ENCODE measurements at places on chromosomes 12 and 14.
A peak's percentile ranks its signal among the peaks of the same experiment; 100 is the strongest.

DNA sequence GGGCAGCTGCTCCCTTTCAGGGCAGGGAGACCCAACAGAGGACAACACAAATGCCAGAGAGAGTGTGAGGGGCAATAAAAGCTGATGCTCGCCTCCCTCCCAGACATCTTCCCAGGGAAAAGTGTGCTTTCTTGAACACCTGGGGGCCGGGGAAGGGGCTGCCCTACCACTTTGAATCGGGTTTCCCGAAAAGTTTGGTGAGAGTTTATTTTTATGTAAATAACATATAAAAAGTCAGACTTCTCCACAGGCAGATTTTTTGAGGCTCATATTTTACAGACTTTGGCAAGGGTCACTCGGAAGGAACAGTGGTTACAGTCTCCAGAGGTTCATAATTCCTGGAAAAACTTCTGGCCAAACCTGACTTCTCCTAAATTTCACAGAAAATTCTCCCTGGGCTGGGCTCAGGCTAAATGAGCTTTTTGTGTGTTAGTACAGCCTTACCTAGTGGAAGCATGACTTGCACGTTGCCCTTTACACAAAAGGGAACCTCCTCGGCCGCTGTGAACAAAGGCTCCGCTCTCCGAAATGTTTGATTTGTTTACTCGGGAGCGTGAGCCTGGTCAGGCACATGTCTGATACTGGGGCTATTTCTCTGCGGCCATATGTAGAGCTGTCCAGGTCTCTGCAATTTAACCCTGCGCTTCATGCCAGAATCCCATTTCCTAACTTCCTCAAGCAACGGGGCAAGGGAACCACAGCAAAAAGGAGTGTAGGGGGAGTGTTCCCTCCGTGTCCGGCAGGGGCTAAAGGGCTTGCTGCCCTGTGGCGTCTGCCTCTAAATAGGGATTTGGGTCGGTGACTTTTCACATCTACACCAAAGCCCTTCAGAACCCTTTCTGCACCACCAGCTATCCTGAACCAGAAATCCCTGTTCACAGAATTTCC is 3.4 kb downstream of the RTL1 start:
- DNase-seq, result no peak

GRCh38 chr12:70784042-70784668 is 136.4 kb downstream of the PTPRR start:
- DNase-seq, result no peak

GRCh38 chr12:87376722-87377121 is 652.5 kb downstream of the C12orf50 start:
- no peak for DNase-seq

GRCh38 chr12:28390206-28390605 is 199.9 kb downstream of the CCDC91 start:
- DNase-seq, result no peak

DNA sequence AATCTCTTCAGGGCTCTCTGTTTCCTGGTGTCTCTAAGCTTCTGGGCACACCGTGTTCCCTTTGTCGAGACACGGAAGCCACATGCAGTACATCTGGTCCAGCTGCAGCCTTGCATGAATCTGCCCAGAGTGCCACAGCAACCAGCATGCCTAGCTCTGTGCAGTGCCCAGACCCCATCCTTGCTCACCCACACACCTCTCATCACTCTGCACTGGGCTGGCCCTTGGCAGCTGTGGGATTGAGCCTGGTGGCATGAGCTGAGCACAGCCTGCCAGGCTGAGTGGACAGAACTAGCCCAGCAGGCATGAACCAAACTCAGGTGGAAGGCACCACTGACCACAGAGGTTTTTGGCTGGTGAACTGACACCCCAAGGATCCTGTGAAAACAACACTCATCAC is 279.9 kb downstream of the ATXN7L3B start:
- DNase-seq, result no peak

DNA sequence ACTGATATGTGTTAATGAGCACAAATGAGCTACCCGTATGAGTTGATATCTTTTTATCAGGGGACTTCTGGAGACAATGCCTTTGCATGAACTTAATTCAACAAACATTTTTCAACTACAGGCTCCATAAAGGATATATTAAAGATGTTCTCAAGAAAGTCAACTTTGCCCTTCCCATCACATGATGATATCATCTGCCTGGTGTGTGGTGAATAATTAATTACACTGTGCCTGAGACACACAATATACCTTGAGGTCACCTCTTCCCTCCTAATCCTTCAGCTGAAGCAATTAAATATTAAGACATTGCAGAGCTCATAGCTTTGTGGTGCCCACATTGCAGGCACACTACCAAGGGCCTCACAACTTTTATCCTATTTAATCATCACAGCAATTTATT is 22.3 kb upstream of the NTF3 start:
- no peak for DNase-seq

- DNase-seq, result no peak
Observed at GRCh38 chr12:113519464-113520307, 48.0 kb upstream of the LHX5 start.

DNA sequence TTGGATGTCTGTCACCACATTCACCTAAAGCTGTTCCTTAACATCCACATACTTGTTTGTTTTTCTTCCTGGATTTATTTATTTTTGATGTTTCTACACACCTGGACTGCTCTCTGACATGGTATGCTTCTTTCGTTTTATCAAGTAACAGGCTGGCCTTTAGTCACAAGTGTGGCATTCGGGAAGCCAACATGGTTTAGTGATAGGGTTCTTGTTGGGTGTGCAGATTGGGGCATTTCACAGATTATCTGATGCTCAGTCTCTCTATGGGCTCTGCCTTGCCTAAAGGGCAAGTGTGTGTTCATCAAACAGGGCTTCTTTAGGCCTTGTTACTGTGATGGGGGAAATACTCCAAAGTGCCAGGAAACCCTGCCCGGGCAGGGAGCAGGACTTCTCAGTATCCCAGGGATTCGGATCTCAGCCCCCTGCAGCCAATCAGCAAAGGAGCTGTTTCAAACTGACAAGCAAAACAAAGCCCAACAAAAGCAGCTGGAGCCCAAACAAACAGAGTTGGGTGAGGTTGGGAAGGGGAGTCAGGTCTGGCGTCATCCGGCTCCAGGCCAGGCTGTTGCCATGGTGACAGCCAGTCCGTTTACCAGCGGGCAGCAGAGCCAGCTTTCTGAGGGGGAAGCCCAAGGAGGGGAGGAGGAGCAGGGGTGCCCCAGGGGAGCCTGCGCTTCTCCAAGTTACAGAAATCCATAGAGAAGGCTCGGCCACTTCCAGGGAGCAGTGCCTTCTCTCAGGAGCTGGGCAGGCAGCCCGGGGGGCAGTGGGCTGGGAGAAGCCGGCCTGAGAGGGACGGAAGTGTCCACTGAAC is 31.9 kb downstream of the FOS start:
- peak; percentile 86 for DNase-seq

DNA sequence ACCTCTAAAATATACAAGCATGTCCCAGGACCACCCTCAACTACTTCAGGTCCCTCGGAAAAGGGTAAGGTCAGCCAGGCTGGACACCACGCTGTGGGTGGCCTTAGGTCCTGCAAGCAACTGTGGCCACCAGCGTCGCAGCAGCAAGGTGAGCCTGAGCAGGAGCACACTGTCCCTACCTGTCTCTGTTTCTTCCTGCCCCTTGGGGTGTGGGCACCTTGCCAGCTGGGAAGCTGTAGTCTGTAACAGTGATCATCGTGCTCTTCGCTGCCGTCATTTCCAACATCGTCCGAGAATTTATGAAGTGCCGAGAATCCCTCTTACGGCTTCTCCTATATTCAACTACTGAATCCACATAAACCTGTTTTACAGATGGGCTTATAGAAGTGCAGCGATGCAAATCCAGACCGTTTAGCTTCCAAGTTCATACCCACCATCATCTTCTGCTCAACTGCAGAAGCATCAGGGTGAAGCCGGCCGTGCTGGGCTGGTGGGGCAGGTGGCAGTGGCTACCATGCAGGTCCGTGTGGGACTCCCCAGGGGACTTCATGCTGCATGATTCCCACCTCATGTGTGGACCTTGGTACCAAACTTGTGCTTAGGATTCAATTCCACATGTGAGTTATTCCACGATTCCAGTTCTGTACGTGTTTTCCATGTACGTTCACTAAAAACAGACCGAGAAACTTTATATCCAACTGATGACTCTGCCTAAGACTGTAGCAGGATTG is 361.3 kb upstream of the SFSWAP start:
- no peak for DNase-seq

- DNase-seq, result peak; percentile 15
Observed at GRCh38 chr12:66387117-66387516, 84.8 kb downstream of the HELB start.
